Erythroblast (primary cell): ENCODE measurements at places on chromosomes 11 and 22.

- no peak for DNase-seq
Measured at GRCh38 chr22:35440129-35440528, 40.2 kb downstream of the MCM5 start.

GRCh38 chr11:114162719-114163123 lies 103.2 kb downstream of the ZBTB16 start:
- no peak for DNase-seq

GRCh38 chr11:128904656-128905344 lies 13.6 kb downstream of the KCNJ5 start:
- DNase-seq, result no peak

GRCh38 chr22:20001082-20001638 lies 15.5 kb downstream of the ARVCF start:
- DNase-seq, result no peak

GRCh38 chr22:36145881-36146280 lies 14.7 kb downstream of the APOL3 start:
- DNase-seq, result no peak

DNA sequence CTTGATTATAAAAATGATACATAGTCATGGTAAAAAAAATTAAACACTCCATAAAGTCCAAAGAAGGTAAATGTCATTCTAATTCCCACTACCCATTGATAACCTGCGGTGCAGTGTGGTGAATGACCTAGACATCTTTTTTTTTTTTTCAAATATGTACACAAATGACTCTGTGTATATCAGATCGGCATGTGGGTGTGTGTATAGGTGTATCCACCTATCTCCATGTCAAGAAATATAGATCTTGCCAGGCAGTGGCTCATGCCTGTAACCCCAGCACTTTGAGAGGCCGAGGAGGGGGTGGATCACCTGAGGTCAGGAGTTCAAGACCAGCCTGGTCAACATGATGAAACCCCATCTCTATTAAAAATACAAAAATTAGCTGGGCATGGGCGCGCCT lies 18.4 kb upstream of the CBX6 start:
- DNase-seq, result no peak

DNA sequence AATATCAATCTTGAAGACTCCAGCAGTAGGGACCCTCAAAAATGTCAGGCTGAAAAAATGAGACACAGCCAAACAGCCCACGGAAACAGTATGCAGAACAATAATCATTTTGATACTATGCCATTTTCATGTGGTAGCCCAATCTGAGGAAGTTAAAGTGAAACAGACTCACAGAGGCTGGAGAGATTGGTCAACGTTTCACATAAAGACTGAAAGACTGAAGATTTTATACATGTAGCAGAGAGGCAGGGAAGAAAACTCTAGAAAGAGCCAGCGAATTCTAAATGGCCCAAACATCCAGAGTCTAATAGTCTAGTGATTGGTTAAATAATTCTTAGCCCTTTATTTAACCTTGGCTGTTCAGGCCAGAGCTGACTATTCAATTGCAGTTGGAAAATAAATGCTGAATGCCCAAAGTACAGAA lies 49.4 kb downstream of the MAML2 start:
- DNase-seq, result no peak

GRCh38 chr22:45891996-45892621 lies 84.9 kb downstream of the WNT7B start:
- no peak for DNase-seq

GRCh38 chr11:35365961-35366360 lies 53.4 kb downstream of the SLC1A2 start:
- no peak for DNase-seq

GRCh38 chr11:32113920-32114203 lies 23.0 kb downstream of the RCN1 start:
- DNase-seq, result no peak

DNA sequence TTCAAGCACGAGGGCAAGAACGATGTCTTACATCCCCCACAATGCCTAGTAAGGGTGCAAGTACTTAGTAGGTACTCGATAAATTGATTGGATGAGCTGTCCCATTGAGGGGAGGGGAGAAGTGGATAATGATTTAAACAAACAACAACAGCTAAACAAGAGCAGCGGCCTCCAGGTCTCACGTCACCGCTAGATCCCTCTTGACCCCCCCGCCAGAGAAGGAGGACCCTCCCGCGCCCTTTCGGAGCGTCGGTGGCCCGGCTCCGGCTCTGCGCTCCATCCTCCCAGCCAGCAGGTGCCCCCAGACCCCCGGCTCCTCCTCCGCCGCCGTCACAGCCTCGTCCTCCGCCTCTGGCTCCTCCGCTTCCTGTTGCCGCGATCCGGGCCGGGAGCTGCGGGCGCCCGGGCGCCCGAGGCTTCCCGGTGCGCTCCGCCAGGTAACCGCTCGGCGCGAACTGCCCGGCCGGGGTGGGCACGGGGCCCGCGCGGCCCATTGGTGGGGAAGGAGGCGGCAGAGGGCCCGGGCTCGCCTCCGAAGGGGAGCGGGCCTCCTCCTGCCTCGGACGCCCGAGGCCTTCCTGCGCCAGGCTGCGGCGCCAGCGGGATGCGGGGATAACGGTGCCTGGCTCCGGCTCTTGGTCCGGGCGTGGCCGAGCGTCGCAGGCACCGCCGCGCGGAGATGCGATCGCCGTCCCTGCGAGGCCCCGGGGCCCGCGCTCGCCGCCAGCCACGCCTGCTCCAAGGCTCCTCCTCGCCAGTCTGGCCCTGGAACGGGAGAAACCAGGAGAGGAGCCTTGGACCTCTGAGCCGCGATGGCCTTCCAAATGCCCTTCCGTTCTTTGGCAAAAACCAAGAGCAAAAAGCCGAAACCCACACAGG lies at the start of gene TLCD5:
TSS of gene TLCD5 (plus strand) at position 368 of the 879 bp plus-strand sequence. CDS start 2,143 bp downstream, outside the sequence.
- no peak for DNase-seq

DNA sequence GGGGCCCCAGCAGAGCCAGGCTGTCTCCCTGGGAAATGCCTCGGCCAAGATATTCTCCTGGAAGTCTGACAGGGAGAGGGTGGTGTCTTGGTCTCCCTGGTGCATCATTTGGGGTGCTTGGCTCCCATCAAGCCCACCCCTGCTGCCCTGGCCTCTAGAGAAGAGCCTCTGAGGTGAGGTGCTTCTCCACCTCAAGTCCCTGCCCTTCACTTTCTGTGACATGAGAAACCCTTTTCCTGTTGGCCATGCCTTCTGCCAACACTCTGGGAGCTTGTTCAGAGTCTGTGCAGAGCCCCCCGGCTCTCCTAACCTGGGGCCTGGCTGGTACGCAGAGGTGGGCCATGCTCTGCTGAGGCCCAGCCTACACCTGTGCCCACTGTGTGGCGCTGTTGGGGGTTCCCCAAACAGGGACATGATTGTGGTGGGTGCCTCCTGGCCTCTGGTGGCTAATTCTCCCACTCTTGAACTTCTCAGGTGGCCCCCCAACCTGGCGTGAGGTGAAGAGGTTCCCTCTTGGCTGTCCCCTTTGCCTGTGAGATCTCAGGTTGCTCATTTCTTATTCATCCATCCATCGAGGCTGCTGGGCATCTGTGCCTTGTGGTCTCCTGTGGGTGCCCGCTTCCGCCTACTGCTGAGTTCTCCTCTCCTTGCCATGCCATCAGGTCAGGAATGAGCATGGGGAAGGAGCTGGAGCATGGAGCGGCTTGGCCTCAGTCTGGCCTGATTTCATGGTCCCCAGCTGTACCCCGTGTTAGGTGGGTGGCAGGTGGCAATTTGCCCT lies 19.2 kb upstream of the DGCR8 start:
- DNase-seq, result no peak

DNA sequence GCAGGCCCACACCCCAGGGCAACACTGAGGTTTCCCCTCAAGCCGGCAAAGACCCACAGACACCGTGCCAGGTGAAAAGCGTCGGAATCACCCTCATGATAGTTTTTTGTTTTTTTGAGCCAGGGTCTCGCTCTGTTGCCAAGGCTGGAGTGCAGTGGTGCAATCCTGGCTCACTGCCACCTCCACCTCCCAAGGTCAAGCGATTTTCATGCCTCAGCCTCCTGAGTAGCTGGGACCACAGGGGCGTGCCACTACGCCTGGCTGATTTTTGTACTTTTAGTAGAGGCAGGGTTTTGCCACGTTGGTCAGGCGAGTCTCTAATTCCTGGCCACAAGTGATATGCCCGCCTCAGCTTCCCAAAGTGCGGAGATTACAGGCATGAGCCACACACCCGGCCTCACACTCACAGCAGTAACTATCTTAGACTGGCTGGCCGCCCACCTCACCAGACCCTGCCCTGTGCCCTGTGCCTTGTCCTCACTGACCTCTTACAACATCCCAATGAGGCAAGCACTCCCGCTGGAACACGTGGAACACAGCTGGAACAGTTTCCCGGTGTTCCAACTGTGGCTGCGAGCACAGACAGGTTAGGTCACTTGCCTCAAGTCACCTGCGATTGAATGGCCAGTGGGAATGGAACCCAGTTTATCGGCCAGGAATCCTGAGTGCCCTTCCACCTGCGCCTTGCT lies 21.1 kb downstream of the LRRC10B start:
- DNase-seq, result no peak

GRCh38 chr11:17596711-17597110 lies 49.7 kb downstream of the OTOG start:
- DNase-seq, result no peak

DNA sequence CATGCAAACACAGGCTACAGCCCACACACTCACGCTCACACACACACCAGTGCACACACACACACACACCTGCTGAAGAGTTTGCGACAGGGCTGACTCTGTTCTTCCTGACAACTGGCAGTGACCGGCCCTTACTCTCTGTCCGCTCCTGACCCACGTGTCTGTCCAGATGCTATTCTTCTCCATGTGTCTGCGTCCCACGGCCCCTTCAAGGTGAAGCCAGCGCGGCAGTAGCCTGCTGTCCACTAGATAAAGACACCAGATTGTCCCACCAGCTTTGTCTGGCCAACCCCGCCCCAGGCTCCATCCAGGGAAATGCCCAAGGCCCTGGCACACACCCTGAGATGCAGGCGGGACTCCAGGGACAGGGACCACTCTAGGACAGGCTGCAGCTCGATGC lies 713.9 kb downstream of the BRD1 start:
- DNase-seq, result no peak

GRCh38 chr22:23218867-23219251 lies 38.5 kb downstream of the BCR start:
- no peak for DNase-seq
